ENCODE measurements at places on chromosomes 4 and X.

DNA sequence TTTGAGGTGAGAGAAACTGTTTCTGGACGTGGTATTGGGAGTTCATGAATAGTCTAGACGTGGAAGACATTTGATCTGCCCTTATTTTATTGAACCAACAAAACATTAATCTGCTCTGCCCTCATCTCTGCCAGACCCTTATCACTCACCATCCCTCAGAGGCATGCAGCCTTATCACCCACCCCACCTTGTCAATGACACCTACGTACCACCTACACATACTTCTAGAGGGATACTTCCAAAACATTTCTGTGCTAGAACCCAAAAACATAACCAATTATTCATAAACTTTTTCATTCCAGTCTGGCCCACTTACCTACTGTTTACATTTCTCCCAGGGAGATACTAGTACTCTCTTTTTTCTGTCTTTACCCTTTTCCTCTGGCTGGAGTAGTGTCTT is 105.2 kb downstream of the RS1 start:
- no peak for DNase-seq

GRCh38 chr4:100146756-100147155 is 43.5 kb downstream of the DDIT4L start:
- DNase-seq = no peak

DNA sequence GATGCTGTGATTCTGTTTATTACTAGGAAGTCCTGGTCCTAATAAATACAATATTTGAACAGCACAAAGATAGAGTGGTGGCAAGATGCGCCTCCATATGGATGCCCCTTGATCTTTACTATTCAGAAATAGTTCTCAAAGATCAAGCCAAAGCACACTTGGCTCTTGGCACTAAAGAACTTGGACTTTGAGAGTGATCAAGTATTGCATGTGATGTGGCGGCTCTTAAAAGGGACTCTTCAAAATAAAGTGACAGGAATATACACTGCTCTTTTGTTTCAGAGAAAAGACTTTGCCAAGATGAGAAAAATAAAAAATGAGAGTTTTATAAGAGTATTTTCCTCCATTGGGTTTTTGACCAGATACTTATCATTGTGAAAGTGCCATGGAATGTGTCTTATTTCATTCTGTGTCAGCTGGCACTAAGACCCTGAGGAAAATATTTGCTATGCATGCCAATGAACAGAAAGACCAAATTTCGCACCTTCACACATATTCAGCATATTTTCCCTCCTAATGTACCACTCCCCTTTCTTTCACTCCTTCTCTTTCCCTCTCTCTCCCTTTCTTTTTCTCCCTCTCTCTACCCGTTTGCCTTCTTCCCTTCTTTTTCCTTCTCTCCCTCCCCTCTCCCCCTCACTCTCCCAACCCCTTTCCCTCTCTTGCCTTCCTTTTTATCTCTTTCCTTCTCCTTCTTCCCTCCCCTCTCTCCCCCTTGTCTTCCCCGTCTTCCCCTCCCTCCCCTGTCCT is 35.1 kb downstream of the ARHGAP24 start:
- no peak for DNase-seq

DNA sequence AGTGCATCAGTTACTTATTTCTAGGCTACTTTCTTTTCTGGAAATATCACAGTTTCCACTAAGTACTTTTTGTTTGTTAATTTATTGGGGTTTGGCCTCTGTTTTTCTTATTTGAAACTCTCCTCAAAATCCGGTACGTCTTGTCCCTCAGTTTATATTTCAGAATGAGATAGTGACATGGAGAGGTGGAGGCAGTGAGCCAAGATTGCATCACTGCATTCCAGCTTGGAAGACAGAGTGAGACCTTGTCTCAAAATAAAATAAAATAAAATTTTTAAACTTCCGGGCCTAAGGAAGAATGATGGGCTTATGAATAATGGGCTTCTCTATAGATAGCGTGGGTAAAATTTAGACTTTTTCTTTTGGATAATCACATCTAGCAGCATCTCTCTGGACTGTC is 567.8 kb downstream of the TRIML1 start:
- DNase-seq = no peak

- no peak for DNase-seq
These were observed 146.8 kb upstream of the RBPJ start for GRCh38 chr4:26174027-26174426.

- DNase-seq = no peak
These were observed 191.0 kb upstream of the EMCN start for GRCh38 chr4:100708776-100709175.

- no peak for DNase-seq
These were observed 4.7 kb downstream of the LIMCH1 start for GRCh38 chr4:41542526-41543275.

DNA sequence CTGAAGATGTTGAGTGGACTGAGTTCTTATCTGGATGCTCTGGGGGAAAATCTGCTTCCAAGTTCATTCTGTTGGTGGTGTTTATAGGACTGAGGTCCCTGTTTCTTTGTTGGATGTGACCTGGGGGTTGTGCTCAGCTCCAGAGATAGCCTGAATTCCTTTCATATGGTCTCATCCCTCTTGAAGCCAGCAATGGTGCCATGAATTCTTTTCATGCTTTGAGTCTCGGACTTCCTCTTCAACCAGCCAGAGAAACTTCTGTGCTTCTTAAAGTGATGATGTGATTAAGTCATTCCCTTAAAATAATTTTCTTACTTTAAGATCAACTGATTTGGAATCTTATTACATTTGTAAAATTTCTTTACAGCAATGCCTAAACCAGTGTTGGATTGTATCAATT is 233.8 kb upstream of the UGT8 start:
- no peak for DNase-seq

- DNase-seq = no peak
These were observed 14.4 kb upstream of the ZNF41 start for GRCh38 chrX:47497271-47497888.

DNA sequence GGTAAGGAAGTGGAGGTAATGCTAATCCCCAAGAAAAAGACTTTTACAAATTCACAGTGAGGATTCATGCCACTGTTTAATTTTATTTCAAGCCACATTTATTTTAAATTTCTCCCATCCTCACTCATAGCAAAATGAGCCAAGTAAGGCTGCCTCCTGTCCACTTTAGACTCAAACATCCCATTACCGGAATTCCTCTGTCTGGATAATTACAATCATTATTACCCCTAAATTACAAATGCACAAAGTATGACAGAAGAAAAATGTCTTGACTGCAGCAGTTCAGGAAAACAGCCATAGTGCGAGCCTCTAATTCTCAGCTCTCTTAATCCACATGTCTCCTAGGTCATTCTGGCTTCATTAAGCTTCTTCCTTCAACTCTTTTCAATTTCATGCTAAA is 57.0 kb downstream of the MAPK10 start:
- no peak for DNase-seq

- DNase-seq = no peak
These were observed 25.6 kb upstream of the MXD4 start for GRCh38 chr4:2287594-2287915.

DNA sequence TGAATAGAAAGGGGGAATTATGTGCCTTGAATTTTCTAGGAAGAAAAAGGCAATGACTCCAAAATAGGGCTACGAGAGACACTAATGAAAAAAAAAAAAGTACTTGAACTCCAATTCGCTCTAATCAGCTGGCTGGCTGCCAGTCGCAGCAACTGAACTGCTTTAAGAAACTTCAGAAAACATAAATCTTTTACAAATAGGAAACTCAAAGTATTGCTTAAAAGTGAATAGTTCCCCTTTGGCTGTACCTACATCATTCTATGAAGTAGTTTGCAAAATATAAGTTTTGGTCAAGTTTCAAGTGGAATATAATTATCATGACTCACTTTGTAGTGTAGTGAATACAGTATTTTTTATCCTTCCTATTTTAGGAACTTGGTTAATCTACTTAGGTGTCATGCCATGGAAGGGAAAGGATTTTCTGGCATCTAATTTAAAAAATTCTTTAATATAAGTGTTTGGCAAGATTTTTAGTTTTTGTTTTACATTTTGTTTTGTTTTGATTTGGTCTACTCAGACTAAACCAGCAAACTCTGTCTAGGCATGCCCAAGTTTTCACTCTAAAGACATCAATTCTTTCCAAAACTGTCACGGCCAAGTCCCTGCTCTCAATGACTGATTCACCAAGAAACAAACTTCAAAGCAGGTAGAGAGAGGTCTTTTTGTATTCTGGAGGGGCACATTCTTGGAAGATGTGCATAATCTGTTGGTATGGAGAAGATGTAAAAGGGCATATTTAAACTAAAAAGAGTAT is 382.4 kb upstream of the GALNT7 start:
- DNase-seq = no peak

- no peak for DNase-seq
These were observed 246.8 kb downstream of the ADGRL3 start for GRCh38 chr4:61446941-61447340.

DNA sequence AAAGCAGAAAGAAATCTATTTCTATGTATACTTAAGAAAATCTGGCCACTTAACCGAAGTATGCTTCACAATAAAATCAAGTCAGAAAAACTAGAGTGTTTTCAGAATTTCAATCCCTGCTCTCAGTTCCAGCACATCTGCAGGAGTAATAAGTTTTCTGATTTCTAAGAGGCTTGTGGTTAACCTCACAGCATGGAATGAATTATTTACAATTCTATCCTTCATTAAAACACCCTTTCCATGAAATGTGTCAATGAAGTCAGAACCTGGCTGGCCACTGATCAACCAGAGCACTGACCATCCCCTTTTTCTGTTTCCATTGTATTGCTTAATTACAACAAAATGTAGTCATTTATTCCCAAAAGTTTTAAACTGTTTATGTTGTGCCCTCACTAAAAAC is 781.4 kb upstream of the INTU start:
- DNase-seq = no peak

- DNase-seq = no peak
These were observed 296.0 kb upstream of the HS3ST1 start for GRCh38 chr4:11724731-11725130.

DNA sequence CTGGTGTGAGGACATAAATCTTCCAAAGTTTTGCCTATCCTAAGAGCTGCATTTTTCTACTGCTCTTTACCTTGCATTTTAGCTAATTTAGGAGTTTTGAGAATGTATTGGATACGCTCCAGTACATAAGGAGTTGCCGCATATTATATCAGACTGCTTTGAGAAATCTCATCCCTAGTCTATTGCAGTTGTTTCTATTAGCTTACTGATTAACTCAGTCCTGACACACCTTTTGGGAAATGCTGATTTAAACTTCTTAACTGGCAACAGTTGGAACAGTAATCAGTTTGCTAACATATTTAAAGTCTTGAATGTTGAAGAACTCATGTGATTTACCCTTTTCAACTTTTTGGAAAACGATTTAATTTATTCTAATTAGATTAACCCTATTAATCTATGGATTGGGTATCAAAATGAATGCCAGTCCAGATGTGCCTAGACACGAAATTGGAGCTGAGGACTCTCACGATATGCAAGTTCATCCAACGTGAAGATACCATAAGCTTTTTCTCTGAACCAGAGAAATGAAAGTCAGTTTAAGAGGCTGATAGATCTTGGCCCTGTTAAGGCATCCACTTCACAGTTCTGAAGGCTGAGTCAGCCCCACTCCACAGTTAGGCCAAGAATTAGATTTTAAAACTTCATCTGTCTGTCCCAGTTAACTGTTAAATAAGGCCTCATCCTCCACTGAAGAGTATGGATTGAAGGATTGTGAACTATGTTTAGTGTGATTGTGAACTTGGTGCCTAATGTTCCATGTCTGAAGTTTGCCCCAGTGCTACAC is 90.0 kb downstream of the MAOA start:
- DNase-seq = no peak

DNA sequence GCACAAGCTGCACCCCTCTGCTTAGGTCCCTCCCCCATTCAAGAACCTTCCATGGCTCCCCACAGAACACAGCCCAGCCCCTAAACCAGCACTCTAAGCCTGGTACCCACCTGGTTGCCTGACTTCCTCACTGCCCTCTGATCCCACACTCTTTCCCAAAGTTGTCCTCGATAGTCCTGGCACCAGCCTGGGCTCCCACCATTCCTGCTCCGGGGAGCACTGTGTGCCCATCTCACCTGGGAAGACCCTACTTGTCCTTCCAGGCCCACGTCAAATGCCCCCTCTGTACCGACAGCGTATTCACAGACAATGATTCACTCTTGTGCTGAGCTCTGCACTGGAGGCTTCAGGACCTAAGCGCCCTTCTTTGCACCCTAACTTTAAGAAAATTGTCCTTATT is 40.1 kb downstream of the ABLIM2 start:
- DNase-seq = no peak

DNA sequence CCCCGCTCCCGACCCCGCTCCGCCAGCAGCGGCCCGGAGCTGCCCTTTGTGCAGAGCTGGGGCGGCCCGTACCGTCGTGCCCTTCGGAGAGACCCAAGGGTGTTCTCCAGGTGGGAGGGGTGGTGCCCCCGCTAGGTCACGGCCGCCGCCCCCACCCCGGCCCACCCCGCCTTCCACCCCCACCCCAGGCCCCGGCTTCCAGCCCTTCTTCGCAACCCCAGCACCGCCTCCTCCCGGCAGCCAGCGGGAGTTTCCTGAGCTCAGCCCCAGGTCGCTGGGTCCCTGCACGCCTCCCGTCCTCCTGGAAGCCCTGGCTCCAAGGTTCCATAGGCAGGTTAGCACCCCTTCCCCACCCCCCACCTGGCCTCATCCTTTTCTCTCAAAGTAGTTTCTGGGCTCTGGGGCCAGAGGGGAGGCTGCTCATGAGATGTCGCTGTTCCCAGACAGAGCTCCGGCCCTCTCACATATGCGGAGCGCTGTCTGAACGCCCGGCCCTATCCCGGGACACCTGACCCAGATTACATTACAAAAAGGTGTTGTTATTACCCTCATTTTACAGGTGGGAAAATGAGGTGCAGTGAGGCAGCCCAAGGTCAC is 25.2 kb upstream of the FGFR3 start:
- DNase-seq = no peak

- no peak for DNase-seq
These were observed 55.8 kb downstream of the C4orf50 start for GRCh38 chr4:5962416-5962815.

GRCh38 chr4:140054861-140055260 is 99.1 kb downstream of the MAML3 start:
- no peak for DNase-seq

GRCh38 chrX:135453381-135453780 is 31.6 kb downstream of the SMIM10L2A start:
- DNase-seq = no peak

- DNase-seq = no peak
These were observed 17.8 kb upstream of the MAGED4 start for GRCh38 chrX:52166840-52167239.

- DNase-seq = no peak
These were observed 98.8 kb upstream of the GATB start for GRCh38 chr4:151859641-151860040.

- DNase-seq = no peak
These were observed 339.2 kb downstream of the TMA16 start for GRCh38 chr4:163833669-163834068.

DNA sequence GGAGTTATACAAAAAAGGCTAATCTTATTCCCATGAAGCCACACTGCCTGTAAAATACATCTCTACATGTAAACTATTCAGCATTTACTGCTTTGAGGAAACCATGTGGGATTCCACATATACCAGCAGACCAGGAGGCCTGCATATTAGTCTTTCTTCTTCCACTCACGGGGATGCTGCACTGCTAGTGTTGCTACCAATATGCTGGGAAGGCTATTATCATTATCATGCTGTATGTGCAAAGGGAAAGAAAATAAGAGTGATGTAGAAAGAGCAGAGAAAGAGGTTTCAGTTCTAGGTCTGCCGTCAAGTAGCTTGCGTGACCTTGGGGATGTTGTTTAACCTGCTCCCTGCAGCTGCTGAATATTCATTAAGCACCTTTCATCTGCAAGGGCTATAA is 61.0 kb downstream of the MGST2 start:
- DNase-seq = no peak

GRCh38 chr4:159191989-159192388 is 89.1 kb downstream of the RAPGEF2 start:
- DNase-seq = no peak

- no peak for DNase-seq
These were observed 679 bp upstream of the MSL3 start for GRCh38 chrX:11757397-11757718.
